ENCODE measurements at places on chromosomes 3 and 15.

DNA sequence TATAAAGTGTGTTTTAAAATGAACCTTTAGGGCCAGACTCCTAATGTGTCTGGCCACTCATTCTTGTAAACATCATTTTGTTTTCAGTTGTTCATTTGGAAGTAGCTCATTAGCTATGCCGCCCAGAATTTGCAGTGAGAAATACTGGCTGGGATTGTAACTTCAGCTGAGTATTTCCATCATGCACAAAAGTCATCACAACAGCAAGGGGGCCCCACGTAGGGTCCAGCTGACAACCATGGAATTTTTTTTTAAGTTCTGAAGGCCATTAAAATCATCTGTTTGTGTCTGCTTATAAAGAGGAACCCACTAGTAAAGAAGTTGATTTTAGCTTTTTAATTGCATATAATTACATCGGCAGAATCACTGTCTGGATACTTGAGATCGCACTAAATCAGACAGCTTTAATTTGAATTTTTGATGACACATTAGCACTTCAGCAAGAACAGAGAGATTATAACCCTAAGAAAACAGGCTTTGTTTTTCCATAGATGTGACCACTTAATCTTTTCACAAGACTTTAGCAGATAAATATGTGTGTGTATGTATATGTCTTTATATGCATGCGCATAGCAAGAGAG, 46.3 kb upstream of the SKOR1 start:
- DNase-seq, result no peak

DNA sequence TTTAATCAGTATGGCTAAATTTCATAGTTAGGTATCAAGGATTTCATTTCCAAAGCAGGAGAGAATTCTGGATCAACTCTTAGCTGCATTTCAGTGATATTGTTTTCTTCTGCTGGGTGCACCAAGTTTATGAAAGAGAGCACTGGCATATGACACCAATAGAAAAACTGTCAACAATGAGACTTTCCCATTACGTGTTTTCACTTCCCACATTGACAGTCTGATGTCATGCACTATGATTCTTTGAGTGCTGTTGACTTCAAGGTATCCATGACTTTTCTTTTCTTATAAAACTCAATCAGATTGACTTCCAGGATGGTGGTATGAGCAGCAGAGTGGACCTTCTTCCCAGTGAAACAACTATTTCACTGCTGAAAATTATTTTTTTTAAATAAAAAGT, 476.1 kb downstream of the EDEM1 start:
- DNase-seq, result no peak

DNA sequence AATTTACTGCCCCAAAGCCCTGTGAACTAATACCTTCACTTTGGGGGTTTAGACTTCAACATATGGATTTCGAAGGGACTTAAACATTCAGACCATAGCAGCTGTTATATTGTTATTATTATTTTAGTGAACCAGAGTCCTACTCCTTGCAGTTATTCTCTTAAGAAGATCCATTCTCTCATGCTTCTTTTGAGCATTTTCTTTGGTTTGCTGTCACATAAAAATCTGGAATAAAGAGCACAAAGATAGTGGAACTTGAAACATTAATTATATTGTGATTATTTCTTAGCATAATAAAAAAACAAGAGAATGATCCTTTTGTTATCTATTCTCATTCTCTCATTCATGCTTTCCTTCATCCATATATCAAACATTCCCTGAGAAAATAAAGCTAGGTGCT, 166.4 kb upstream of the GBE1 start:
- DNase-seq, result no peak

GRCh38 chr15:84894736-84895425, 10.4 kb downstream of the SLC28A1 start:
- no peak for DNase-seq

- no peak for DNase-seq
Measured at GRCh38 chr3:30114918-30115317, 491.5 kb upstream of the TGFBR2 start.

DNA sequence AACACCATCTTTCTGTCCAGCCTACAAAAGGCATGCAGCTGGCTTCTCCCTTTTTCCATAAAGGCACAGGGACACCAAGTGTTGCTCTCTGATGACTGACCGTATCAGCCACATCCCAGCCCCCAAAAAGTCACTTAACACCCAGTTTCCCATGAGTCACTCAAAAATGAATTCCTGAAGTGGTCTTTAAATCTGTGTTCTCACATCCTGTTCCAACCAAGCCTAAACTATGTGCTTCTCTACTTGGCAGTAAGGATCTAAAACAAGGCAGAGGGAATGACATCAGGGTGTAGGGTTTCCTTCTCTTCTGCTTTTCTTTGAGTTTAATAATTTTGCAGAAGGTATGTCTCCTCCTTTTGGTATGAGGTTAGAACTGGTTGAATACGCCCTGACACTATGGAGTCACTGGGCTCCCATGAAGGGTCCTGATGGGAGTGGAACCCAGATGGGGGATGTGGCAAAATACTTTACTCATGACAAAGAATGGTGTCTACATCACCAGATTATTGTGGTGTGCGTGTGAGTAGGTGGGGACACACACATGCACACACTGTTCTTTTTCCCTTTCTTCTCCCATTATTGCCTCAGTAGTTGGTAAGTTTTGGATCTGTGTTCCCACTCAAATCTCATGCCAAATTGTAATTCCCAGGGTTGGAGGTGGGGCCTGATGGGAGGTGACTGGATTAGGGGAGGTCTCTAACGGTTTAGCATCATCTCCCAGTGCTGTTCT, 35.6 kb upstream of the CCK start:
- DNase-seq, result no peak

- no peak for DNase-seq
Measured at GRCh38 chr3:190968616-190969015, 106.1 kb upstream of the GMNC start.

- DNase-seq, result no peak
Measured at GRCh38 chr3:99396651-99397275, 241.6 kb upstream of the COL8A1 start.

- no peak for DNase-seq
Measured at GRCh38 chr3:133301194-133301593, 98.7 kb upstream of the BFSP2 start.

GRCh38 chr3:63791974-63792373, 27.1 kb upstream of the C3orf49 start:
- no peak for DNase-seq

GRCh38 chr3:183158551-183159006, 4.0 kb downstream of the LAMP3 start:
- no peak for DNase-seq

- DNase-seq, result no peak
Measured at GRCh38 chr3:49377483-49377882, 19.3 kb upstream of the GPX1 start.

DNA sequence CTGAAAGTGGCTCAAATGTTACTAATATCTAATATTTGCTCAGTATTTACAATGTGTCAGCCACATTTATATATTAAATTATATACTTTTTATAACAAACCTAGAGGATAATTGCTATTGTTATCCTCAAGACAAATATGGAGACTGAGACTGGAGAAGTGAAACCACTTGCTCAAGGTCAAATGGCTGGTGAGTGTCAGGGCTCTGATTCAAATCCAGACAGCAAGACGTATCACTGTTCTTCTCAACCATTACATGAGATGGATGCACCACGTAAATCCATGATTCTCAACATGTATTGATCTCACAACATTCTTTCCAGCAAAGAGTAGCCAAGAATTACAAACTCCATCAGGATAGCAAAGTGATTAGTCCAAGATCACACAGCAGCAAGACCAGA, 53.8 kb upstream of the CPB1 start:
- DNase-seq, result no peak

GRCh38 chr15:34514251-34514670, 69.2 kb downstream of the GOLGA8B start:
- DNase-seq, result no peak

DNA sequence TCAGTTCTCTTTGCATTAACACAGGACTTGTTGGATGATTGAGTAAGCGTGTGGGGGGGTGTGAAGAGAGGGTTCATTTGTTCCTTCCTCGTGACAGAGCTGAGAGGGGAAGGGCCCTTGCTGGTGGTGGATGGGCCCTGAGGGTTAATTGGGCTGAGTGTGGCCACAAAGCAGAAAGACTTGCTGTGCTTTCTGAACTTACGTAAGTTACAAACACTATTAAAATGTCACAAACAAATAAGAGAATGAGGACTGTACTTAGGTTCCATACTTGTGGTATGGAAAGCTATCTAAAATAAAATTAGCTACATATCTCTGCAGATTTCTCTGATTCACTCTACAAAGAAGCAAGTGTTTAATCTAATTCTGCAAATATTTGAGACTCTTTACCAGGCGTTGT, 231.3 kb downstream of the LPP start:
- no peak for DNase-seq

DNA sequence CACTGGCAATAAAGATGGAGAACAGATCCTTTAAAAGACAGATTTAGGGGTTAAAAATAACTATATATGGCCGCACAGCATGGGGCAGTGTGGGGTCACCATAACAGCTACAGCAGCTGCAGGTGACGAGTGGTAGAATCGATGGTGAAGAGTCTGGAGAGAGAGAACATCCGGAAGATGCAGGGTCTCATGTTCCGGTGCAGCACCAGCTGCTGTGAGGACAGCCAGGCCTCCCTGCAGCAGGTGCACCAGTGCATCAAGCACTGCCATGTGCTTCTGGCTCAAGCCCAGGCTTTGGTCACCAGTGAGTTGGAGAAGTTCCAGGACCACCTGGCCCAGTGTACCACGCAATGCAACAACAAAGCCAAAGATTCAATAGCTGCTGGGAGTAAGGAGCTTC, 93.7 kb upstream of the IMPG2 start:
- no peak for DNase-seq

DNA sequence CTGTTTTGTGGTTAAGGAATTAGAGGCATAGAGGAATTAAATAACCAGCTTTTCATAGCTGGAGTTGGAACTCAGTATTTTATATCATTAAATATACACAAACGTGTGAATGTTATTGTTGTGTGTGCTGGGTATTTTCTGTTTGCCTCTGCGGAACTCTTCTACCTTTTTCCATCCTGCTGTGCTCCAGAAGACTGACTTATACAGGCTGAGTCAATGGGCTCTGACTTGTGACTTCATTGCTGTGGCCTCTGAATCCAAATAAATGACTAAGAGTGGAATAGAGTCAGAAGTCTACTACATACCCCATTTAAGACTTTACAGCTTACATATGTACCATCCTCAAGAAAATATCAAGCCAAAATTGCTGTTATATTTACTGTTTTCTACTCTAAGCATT, 17.6 kb downstream of the ARIH1 start:
- no peak for DNase-seq

- DNase-seq, result no peak
Measured at GRCh38 chr3:15427981-15428380, 583 bp downstream of the EAF1 start.

Measured in breast epithelium (tissue), 4 donors.